Activated CD8-positive, alpha-beta memory T cell treated with anti-CD3 and anti-CD28 coated beads for 48 hours (primary cell): ENCODE measurements at places on chromosomes 6 and 20.
A peak's percentile ranks its signal among the peaks of the same experiment; 100 is the strongest.

DNA sequence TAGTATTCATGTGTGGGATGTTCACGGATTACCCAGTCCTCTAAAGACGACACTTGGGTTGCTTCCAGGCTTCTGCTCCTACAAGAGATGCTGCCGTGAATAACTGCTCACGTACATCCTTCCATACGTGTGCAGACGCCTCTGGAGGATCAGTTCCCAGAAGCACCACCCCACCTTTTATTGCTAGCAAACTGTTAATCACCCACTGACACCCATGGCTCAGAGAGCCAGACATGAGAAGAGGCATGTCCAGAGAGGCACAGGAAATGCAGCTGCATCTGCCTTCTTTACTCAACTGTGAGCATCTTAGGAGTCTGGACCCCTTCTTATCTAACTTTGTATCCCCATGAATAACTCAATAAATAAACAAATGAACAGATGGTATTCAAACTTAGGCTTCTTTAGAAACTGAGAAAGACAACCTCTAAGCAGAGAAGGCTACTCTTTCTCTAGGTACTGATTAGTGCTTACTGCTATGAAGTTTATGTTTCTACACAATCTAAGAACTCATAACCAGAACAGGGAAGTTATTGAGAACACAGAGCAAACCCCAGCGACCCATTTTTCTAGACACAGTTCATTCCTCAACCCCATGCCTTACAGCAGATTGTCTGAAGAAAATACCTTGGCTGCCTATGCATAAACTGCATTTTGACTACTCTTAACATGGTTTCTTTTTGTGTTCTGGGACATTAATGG lies 228.7 kb upstream of the RREB1 start:
- DNase-seq: no peak

GRCh38 chr6:107308677-107309076 lies 150.7 kb downstream of the PDSS2 start:
- no peak for DNase-seq

DNA sequence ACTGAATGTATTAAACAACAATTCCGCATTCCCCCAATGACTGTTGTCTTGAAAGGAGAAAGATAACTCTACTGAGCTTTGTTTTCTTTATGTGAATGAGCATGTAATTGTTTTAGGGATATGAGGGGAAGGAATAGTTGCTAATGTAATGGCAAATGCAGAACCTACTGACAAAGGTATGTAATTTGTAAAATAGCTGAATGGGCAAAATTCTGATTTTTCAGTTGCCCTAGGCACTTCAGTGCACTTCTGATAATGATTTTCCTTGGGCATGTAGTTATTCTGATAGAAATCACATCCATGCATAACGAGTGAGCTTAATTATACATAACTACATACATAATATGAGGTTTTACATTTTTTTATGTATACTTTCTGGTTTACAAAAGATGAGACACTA lies 53.4 kb upstream of the FOXO3 start:
- DNase-seq: no peak

DNA sequence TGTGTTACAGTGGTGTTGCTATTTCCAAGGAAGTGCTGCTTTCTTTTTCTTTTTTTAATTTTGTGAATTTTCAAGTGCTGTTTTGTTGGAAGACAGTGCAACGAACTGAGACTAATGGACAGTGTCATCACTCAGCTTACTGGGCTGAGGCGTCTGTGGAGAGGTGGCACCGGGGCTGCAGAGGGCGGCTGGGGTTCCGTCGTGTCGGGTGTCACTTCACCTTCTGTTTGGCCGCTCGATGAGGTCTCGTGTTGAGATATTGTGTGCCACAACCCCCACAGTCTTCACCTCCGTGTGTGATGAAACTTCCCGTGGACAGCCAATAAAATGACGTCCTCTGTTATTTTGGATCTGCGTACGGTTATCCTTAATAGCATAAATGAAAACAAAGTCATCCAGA lies 149.4 kb upstream of the SNX9 start:
- DNase-seq: no peak

GRCh38 chr6:46715141-46715540 lies 20.0 kb downstream of the PLA2G7 start:
- DNase-seq: no peak

DNA sequence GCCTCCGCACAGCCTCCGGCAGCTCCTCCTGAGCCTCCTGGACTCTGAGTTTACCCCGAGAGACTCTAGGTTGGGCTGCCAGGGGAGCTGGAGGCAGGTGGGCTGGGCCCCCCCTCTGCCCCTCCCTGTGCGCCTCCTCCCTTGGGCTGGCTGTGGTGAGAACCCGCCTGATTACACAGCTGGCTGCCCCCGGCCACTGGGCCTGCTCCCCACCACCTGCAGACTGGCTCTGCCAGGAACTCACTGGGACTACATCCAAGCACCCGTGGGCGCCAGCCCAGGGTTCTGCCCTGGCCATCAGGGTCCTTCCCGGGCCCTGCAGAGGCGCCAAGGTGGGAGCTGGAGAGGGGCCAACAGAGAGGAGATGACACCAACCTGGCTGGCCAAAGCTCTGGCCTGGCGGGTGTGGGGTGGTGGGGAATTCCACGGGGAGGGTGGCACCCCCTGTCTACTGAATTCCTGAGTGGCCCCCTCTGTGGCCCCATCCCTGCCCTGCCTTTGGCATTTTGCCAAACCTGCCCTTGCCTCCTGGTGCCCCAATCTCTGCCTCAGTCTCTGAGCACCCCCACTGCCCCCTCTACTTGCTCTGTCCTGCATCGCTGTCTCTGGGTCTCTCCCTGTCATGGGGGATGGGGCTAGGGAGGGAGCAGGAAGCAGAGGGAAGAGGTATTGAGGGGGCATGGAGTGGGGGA lies 21.9 kb upstream of the CDH22 start:
- no peak for DNase-seq

DNA sequence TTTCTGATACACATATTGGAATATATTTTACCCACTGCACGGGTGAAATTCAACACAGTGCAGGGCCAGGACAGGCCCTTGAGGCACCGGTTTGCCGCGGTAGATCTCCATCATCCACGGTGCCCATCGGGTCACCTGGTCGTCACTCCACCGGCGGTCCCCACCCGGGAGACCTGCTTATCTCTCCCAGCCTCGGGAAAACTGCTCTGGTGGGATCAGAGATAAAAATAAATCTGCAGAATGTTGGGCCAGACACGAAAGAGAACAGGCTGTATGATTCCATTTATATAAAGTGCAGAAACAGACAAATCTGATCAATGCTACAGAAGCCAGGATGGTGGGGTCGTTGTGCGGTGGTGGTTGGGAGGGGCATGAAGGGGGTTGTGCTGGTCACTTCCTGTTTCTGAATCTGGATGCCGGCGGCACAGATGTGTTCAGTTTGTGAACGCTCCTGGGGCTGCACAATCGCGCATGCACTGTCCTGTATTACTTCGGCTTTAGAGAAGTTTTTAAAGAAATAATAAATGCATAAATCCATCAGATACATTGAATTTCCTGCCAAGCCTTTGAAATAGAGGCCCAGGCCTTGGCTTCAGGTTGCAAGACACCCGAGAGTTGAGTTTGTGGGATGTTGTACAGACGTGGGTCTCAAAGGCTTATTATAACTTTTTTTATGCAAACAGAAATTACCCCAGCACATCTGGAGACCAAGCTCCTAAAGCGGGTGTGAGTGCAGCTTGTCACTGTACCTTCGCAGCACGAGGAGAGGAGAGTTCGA lies 54.3 kb downstream of the ANKRD60 start:
- no peak for DNase-seq

DNA sequence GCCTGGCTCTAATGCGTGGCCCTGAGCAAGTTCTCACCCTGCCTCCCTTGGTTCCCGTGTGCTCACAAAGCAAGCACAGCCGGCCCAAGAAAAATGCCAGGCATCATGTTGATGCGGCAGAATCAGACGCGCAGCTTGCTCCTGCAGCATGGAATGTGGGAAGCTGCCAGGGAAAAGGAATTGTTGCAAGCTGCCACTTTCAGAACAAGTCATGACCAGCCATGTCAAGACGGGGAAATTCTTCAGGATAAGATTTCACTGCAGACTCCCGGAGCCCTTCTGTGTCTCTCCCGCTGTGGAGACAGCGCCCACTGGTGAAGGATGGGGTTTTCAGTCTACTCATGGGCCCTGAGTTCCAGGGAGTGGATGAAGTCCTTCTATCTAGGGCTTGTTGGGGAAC lies 4.6 kb downstream of the DACT2 start:
- DNase-seq: no peak

DNA sequence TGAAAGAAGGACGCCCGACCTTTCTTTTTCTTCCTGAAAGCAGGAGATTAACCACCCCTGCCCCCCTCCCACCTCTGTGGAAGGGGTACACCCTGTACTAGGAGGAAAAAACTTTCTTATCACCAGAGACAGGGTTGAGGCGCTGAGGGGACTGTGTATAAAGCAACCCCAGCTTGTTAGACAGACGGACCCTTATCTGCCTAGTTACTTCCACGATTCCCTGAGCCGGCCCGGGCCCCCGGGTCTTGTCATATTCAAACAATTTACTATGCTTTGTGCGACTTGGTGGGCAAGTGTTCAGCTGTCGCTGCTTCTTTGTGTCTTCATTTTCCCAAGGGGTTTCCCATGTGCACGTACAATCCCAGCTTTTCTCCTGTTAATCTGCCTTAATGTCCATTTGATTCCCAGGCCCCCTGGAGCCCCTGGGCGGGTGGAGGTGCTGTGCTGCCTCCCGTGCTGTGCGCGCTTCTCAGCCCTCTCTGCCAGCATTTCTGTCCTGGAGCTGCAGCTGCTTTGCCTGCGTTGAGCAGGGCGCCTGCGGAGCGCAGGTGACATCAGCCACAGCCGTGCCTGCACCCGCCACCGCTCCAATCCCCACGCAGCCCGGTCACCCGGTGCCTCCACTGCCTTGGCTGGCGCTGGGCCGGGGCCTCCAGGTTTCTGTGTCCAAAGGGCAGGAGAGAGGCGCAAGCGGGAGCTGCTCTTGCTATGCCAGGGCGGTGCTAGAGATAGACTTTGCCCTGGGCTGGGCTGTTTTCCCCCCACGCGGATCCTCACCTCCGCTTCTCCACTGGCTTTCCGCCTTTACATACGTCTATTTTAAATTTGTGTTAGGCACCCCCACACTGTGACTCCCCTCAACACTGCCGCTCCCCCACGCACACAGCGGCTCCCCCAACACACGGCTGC lies 96.2 kb downstream of the TTLL2 start:
- DNase-seq: no peak

GRCh38 chr6:121504227-121504626 lies 68.8 kb downstream of the GJA1 start:
- DNase-seq: no peak

DNA sequence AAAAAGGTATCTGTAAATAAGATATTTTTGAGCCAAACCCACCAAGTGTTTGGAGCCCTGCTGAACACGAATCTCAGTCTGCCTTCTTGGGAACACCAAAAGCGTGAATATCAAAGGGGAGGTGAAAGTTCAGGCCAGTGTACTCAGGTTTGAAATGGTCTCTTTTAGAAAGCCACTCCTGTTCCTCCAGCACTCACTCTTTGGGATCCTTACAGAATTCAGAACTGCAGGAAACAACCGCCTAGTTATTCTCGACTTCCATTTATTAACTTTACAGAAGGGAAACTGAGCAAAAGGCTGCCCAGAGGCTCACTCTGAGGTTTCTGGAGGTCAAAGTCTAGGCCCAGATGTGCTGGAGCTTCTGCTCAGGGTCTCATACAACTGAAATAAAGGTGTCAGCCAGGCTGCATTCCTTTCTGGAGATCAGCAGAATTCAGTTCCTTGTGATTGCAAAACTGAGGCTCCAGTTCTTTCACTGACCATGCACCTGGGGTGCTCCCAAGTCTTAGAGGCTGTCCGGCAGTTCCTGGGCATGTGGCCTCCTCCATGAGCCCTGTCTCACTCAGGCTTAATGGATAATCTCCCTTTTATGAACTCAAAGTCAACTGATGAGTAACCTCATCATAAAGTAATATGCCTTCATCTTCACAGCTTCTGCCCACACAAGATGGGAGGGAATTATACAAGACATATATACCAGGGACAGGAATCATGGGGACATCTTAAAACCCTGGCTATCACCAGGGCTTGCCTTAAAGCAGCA lies 65.5 kb upstream of the TNFAIP3 start:
- DNase-seq: no peak

GRCh38 chr6:162198925-162199324 lies 528.6 kb downstream of the PRKN start:
- DNase-seq: no peak

GRCh38 chr6:1395506-1395905 lies 6.1 kb downstream of the FOXF2 start:
- DNase-seq: no peak

DNA sequence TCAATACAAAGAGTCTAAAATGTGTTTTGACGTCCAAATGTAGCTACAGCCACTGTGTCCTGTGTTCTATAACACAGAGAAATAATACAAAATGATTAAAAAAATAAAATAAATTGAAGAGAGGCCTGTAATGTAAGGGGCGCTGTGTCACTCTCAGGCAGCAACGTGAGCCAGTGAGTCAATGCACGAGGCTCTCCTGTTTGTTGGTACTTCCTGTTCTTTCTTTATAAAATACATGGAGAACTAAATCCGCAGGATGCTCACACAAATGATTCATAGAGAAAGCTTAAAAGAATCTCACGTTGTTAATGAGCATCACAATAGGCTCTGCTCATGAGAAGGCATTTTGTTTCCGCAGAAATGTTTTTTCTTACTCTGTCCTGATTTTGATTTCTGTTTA lies 635.0 kb upstream of the AGPAT4 start:
- DNase-seq: no peak

- DNase-seq: no peak
These were observed 68.1 kb downstream of the DLL1 start for GRCh38 chr6:170222498-170223471.

GRCh38 chr6:23637296-23637695 lies 488.7 kb upstream of the NRSN1 start:
- DNase-seq: no peak

- DNase-seq: no peak
These were observed 15.2 kb upstream of the GDAP1L1 start for GRCh38 chr20:44231713-44232468.

DNA sequence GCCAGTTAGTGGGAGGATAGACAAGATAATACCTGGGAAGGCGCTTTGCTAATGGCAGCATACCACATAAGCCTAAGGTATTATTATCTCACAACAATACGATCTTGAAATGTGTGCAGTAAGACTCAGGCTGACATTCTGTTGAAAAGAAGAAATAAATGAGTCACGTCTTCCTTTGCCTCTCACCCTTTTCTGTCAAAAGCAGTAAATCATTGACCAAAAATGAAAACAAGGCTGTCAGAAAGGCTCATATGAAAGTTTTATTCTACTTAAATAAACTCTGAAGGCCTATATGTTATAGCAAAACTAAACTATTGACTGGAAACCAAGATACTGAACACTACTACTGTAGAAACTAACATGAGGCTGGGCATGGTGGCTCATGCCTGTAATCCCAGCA lies 43.1 kb upstream of the IL20RA start:
- DNase-seq: no peak

DNA sequence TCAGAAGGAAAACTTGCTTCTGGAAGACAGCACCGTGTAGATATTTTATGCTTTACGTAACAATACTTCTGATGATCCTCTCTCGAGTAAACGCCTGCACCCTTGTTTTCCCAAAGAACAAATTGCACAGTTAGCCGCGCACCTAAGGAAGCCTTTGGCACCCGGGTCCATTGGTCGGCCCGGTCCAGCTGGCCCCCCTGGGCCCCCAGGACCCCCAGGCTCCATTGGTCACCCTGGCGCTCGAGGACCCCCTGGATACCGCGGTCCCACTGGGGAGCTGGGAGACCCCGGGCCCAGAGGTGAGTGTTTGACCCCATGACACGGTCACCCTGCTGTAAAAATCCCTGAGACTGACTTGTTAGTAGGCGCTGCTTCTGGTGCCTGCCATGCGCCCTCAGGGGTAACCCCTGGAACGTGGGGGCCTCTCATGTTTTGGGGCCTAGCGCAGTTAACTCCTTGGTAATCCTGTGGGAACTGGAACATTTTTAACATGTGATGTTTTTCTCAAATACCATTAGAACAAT lies 20.2 kb downstream of the COL9A3 start:
- no peak for DNase-seq

- DNase-seq: peak; percentile 15
These were observed 50.5 kb downstream of the MCUR1 start for GRCh38 chr6:13763740-13764381.
